ENCODE measurements at places on chromosomes 1 and 21.

DNA sequence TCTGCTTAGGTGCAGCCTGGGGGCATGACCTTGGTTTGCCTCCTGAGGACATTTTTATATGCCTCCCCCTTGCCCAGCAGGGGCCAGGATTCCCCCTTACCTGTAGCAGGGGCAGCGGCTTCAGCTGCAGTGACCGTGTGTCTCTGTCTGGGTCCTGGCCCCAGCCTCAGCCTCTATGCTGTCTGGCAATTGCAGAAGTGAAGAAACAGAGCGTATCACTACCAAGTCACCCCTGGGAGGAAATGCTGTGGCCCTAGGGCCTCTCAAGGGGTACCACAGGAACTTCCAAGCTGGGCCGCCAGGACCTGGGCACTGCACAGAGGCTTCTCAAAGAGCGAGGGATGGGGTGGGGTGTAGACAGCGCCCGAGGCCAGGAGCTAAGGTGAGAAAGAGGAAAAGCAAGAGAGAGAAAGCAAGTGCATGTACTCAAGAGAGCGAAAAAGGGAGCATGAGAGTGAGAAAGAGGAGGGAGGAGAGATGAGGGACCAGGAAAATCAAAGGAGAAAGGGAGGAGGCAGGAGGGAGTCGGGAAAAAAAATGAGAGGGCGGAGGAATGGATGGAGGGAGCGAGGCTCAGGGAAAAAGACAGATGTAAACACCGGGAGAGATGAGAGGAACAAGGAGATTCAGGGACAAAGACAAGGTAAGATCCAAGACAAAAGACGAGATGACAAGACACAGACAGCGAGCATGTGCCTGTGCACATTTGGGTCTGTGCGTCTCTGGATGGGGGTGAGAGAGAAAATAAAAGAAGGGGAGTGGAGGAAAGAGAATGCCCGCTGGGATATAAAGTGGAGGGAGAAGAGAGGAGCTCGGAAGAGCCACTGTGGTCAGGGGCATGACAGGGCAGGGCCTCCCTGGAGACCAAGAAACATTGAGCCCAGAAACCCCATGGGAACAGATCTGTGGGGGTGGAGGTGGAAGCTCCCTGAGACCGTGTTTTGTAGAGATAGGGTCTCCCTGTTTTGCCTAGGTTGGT is at the start of gene PTAFR:
Gene PTAFR, minus strand, starts transcription at position 199 of the 979 bp plus-strand sequence. CDS start 25,669 bp downstream, outside the sequence.
- peak; percentile 72 for DNase-seq

DNA sequence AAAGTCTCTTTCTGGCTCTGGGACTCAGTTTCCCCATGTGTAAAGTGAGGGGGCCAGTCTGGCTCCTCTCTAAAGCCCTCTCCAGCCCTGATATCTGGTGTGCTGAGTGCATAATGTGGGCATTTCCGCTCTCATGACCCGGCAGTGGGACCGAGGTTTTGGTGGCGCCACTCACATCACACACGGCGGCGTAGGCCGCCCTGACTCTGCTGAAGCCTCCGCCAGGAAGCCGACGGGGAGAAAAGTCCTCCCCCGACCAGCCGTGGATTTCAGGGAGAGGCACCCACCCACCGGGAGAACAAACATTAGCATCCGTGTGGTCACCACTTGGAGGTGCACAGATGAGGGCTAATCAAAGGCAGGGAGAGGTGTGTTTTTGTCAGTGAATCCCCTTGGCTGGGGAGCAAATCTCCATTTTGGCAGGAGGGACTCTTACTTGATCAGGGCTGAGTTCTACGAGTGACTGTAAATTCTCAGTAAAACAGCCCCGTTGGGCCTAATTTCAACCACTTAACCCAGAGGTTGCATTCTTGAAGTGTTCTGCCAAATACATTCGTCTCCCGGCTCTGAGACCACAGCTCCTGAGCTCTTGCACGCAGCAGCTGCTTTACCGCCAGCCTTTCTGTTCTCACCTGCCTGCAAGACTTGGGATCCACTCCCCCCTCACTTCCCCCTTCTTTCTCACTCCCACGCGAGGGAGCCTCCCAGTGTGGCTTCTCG is 118.2 kb downstream of the FOXD2 start:
- DNase-seq, result no peak

DNA sequence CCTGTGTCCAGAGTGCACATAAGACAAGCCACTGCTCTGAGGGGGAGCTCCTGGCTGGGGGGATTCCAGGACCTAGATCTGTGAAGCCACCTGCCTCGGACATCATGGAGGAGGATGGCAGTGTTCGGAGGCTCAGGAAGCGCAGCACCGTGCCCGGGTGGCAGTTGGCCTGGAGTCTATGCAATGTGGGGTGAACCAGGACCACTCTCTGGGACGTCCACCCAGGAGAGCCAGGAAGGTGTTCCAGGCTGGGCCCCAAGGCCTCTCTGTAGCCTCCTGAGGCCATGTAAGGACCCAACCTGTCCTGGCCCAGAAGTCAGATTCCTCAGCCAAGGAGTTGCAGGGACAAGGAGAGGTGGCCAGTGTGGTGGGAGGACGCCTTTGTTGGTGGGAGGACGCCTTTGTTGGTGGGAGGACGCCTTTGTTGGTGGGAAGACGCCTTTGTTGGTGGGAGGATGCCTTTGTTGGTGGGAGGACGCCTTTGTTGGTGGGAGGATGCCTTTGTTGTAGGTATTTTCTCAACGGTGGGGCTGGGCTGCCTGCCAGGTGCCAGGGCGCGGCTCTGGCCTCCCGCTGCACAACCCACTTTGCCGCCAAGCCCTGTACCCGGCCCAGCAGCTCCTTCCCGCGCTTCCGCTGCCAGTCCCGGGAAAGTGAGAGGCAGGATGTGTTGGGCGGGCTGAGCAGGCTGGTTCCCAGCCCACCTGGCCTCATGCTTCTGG is 30.6 kb upstream of the BMP8B start:
- no peak for DNase-seq

DNA sequence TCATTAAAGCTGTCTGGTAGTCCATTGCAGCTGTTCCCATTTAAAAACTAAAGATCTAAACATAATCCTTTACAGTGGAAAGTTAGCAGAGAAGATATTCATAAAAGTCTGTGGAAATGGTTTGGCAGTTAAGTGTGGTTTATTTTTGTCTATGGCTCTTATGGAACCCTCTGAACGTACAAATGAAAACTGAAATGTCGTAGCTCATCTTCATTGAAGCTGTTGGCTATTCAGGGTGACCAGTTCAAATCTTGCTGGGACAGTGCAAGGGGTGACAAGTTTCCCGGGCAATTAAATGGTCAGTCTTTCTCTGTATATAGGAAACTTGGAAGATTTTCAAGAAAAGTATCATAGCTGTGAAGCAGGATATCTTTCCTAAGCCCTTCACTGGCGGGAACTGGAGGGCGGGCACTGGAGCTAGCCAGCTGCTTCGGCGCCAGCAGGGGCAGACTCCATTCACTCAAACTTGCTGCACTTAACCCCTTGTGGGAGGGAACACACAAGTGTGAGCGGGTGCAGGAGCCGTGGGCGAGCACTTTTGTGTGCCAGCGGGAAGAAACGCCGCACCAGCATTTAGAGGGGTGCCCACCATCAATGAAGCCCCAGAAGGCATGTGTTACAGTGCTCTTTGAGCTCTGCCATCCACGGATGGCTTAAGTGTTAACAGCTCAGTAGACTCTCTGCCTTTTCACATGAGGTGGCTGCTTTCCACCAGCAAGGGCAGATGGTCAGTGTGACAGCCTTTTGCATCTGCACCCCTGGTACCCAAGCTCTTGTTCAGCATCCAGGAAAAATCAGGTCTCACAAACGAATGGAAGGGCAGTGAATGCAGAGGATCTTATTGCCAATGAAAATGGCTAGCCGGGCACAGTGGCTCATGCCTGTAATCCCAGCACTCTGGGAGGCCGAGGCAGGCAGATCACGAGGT is 232.1 kb upstream of the KAZN start:
- no peak for DNase-seq

DNA sequence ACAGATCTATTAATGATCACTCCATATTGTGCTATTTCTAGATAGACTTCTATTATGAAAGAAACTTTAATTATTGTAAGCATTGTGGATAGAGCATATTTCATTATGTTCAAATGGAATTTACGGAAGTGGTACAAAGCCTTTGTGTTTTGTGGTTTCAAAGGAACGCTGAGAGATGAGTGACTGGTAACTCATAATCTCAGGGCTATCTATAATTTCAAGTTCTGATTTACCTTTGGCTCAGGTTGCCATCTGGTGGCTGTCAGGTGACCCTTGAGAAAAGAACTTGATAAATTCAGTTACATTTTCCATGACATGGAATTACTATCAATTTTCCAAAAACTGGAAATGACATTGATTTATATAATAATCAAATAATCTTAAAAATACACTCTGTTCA is 12.2 kb downstream of the NTNG1 start:
- no peak for DNase-seq

GRCh38 chr21:45644041-45644906 is 749 bp downstream of the PCBP3 start:
- no peak for DNase-seq

DNA sequence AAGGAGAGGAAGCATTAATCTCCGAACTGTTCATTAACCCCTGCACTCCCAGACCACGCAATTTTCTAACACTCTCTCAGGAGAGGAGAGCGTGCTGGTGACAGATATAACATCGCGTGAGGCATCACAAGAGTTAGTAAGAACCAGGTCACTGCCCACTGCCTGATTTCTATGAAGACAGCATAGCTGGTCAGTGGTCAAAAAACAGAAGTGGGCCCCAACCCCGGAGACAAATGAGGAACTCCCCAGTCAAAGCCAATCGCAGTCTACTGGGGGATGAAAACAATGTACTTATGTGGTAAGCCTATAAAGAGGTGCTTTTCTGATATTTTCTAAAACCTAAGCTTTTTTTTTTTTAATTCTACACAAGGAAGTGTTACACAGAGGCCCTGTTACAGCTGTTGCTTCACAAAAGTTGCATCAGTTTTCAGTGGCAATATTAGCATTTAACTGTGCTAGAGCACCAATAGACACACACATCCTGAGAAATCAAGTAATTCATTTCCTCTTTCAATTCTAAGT is 231.8 kb upstream of the IRF2BP2 start:
- no peak for DNase-seq

DNA sequence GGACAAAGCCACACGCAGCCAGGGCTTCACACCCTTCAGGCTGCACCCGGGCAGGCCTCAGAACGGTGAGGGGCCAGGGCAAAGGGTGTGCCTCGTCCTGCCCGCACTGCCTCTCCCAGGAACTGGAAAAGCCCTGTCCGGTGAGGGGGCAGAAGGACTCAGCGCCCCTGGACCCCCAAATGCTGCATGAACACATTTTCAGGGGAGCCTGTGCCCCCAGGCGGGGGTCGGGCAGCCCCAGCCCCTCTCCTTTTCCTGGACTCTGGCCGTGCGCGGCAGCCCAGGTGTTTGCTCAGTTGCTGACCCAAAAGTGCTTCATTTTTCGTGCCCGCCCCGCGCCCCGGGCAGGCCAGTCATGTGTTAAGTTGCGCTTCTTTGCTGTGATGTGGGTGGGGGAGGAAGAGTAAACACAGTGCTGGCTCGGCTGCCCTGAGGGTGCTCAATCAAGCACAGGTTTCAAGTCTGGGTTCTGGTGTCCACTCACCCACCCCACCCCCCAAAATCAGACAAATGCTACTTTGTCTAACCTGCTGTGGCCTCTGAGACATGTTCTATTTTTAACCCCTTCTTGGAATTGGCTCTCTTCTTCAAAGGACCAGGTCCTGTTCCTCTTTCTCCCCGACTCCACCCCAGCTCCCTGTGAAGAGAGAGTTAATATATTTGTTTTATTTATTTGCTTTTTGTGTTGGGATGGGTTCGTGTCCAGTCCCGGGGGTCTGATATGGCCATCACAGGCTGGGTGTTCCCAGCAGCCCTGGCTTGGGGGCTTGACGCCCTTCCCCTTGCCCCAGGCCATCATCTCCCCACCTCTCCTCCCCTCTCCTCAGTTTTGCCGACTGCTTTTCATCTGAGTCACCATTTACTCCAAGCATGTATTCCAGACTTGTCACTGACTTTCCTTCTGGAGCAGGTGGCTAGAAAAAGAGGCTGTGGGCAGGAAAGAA is 8.1 kb downstream of the PSRC1 start:
- peak; percentile 89 for DNase-seq

DNA sequence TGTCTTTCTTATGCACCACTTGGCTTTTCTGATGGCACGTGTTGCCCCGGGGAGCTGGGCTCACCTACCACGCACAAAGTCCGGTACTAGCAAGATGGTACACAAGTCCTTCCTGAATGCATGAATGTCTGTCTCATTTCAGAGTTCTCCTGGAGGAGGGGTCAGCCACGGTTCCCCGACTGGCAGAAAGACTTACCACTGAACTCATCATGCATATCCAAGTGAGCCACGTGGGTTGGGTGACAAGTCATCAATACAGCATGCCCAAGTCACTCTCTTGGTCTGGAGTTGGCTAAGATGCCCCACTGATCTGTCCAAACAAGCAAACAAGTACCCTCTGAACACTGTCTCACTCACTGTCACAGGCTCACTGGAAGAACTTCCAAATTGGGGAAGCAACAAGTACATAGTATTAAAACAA is 28.6 kb upstream of the MX1 start:
- DNase-seq, result no peak

- DNase-seq, result peak; percentile 83
Measured at GRCh38 chr1:153390938-153391710, at the start of gene S100A8. TSS of gene S100A8 (minus strand) at chr1:153391073. CDS start at chr1:153390535, 538 bp downstream.

DNA sequence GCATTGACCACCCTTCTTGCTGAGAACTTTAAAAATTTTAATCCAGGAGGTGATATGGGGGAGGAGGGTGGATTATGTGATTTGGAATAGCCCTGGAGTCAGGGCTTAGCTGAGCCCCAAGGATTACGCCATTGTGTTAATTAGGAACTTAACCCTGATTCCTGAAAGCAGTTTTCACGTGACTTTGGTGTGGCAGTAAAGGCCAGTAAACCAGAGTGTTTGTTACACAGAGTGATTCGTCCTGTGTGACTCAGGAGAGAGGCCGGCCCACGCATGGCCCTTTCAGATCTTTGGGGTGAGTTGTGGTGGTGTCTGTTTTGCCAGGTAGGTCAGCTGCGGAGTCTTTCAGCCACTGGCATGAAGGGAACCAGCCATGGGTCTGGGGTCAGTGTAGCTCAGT is 107.6 kb downstream of the NOS1AP start:
- DNase-seq, result no peak

- DNase-seq, result no peak
Measured at GRCh38 chr1:178324003-178324402, 172.8 kb downstream of the CLEC20A start.

DNA sequence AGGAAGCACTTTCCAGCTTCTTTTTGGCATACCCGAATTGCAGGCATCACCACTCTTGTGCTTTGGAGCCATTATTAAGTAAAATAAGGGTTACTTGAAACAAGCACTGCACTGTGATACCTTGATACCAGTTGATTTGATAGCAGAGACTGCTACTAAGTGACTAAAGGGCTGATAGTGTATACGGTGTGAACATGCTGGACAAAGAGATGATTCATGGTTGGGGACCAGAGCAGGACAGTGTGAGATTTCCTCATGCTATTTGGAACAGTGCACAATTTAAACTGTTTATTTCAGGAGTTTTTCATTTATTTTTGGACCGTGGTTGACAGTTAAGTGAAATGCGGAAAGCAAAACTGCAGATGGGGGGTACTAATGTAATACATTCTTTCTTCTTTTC is 9.9 kb downstream of the RPS27 start:
- no peak for DNase-seq

- no peak for DNase-seq
Measured at GRCh38 chr1:81439046-81439823, 361.5 kb upstream of the ADGRL2 start.

GRCh38 chr1:68206848-68207689 is 25.3 kb downstream of the WLS start:
- no peak for DNase-seq

All from upper lobe of right lung (tissue), 1 donor.